ENCODE measurements at places on chromosomes 2 and 18.

DNA sequence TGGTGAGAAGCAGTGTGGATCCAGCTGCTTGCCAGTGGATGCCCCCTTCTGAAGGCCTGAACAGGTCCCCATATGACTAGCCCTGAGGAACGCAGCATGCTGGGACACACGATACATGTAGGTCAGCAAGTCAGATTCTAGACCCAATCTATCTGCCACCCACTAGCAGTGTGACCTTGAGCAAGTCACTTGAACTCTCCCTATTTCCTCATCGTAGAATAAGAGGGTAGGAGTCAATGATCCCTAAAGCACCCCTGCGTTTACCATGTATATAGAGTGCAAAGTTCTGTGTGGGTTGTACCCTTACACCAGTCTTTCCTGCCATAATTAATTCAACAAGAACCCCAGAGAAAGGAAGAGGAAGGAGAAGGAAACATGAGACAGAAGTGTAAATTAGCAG lies 123.7 kb downstream of the GALNT14 start:
- no peak for DNase-seq

- no peak for DNase-seq
These were observed 13.9 kb downstream of the SCYGR8 start for GRCh38 chr2:227759411-227760118.

GRCh38 chr2:136439064-136439676 lies 321.2 kb upstream of the CXCR4 start:
- no peak for DNase-seq

GRCh38 chr2:29425866-29426265 lies 310.7 kb downstream of the CLIP4 start:
- DNase-seq: no peak

GRCh38 chr2:51084750-51085149 lies 52.8 kb upstream of the NRXN1 start:
- no peak for DNase-seq

DNA sequence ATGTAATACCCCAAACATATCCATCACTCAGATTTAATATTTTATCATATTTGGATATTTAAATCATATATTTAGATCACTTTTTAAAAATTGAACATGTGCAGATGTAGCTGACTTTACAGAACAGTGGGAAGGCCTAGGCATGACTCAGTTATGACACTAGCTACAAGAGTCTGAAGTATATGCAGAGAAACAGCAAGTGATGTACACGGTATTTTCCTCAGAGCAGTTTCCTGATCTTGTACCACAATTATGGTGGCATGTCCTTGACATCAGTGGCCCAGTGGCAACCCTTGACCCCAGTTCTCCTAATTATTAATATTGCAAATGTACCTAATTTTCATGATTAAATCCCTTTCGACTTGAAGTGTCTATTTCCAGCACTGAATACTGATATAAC lies 28.2 kb downstream of the CDKL4 start:
- DNase-seq: no peak

DNA sequence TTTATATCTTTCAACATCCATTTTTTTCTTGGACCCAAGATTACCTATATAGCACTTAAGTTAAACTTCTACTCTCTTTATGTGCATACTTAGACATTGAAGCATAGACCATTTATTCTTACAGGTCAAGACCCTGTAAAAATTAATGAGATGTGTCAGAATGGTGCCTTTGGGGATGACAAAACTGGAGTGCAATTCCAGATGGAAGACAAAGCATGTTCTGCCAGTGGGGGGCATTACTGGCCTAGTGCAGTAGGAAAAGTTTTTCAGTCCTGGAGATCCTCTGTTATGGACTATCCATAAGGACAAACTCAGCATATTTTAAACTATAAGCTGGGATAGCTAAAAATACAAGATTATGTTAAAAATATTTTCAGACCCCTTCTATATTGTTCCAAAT lies 57.8 kb upstream of the MMADHC start:
- no peak for DNase-seq

- no peak for DNase-seq
These were observed 237.7 kb downstream of the IRS1 start for GRCh38 chr2:226561962-226562361.

DNA sequence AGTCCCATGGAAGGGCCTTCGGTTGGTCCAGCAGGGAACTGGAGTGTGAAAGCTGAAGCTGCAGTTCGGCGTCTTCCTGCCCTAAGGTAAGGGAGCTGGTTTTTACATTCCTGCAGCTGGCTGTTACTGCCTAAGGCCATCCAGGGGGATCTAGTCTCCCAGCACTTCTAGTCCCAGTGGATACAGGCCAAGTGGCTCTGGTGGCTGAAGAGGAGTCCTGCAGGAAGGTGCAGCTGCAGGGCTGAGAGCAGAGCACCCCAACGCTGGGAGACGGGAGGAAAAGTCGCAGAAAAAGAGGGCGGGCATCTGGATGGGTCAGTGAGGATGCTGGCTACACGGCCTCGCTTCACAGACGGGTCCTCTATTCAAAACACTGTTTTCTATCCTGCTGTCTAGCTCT lies 225.0 kb upstream of the HS6ST1 start:
- DNase-seq: no peak

DNA sequence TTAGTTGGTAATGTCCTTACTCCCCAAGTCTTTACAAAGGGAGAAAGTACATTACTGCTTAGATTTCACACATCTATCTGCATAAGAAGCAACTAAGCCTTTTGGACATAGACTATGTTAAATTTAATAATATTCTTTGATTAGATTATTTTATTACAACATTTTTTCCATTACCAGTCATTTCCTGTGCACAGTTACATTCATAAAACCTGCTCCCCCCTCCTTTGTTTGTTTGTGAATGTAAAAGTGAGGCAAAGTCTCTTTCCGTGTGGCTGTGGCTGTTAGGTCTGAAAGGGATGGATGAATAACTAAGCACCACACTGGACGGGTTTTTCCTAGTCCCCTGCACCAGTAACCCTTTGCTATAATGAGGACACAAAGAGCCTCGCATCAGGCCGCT lies 9.6 kb downstream of the PTGR3 start:
- DNase-seq: no peak

- DNase-seq: no peak
These were observed 21.9 kb upstream of the SLC66A3 start for GRCh38 chr2:11133238-11133935.

- no peak for DNase-seq
These were observed 96.8 kb downstream of the MSH2 start for GRCh38 chr2:47499621-47500309.

GRCh38 chr2:237922641-237923361 lies 44.0 kb upstream of the UBE2F start:
- DNase-seq: no peak

DNA sequence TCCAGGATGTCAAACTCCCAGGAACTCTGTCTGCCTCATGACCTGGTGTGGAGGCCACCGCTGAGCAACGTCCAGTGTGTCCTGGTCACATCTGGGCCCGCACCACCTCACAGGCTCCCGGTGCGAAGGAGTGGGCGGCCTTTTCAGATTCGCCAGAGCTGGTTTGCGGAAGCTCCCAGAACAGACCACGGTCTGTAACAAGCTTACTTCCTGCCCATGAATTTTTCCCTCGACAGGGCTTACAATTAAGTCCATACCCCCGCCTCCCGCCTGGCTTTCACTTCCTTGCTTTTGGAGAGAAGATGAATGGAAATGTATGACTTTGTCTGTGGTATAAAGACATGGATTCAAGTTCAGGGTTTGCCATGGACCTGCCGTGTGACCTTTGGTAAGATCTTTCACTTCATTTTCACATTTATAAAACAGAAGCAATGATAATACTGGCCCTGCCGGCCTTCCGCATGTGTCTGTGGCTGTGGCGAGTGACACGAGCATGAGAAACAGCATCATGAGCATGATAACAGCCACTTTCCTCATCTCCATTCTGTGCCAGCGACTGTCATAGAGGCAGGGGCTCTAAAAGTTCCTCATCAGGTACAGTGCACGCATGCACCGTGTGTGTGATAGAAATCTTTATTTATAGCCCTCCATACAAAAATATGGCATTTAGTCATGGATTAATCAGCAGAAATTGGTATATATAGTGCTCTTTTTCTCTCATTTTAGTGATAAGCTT lies 31.0 kb upstream of the KCNF1 start:
- no peak for DNase-seq

GRCh38 chr2:227570615-227571014 lies 28.1 kb upstream of the SCYGR2 start:
- no peak for DNase-seq

- no peak for DNase-seq
These were observed 94.8 kb upstream of the ALKAL2 start for GRCh38 chr2:382728-383022.

DNA sequence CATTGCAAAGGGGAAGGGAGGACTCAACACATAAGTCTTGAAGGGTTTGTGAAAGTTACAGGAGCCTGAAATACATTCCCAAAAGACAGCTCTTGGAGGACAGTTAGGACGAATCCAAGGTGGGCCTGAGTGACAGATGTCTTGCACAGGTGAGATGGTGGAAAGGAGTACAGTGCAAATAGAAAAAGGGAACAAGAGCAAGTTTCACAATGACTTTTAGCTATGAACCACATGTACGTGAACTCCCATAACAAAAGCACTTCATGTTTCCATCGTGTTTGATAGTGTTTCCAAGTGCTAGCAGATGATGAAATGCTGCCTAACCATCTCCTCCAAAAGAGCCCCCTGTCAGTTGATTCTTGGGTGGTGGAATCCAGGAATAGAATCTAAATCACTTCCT lies 1.8 kb downstream of the IL18RAP start:
- no peak for DNase-seq

GRCh38 chr2:133819906-133820305 lies 251.6 kb upstream of the NCKAP5 start:
- no peak for DNase-seq

- DNase-seq: no peak
These were observed 87.0 kb upstream of the MSH6 start for GRCh38 chr2:47695800-47696477.

GRCh38 chr18:11272516-11272915 lies 123.1 kb upstream of the PIEZO2 start:
- no peak for DNase-seq

GRCh38 chr2:13335862-13336535 lies 619.3 kb downstream of the TRIB2 start:
- DNase-seq: no peak

GRCh38 chr2:50929661-50930060 lies 102.3 kb downstream of the NRXN1 start:
- no peak for DNase-seq

- no peak for DNase-seq
These were observed 152.1 kb downstream of the PXDN start for GRCh38 chr2:1591978-1592907.

DNA sequence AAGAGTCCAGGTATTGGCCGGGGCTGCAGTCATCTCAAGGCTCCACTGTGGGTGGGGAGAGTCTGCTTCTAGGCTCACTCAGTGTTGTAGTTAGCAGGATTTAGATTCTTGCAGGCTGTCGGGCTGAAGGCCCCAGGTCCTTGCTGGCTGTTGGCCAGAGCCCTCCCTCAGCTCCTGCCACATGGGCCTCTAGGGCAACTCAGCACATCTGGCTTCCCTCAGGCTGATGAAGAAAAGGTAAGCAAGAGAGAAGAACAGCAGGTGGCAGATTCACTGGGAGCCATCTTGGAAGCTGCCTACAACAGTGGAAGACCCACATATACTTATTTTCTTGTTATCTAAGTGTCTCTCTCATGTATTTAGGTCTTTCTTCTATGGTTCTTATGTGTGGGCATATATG lies 4.3 kb downstream of the MRPS9 start:
- DNase-seq: no peak

DNA sequence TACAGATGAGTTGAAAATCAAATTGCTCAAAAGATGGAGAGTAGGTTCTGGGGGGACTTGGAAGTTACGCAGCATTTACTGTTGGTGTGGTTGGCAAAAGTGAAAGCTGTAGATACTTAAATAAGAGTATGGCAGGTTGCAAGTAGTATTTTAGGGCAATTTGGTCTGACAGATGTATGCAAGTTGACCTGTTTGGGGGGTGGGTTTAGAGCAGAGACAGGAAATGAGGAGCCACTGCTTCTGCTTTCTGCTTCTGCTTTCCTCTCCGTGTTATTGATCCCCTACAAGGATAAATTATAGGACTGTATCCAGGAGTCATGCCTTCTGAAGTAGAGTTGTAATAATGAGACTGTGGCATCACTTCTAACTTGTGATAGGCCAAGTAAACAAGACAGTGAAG lies 71.2 kb downstream of the EPAS1 start:
- no peak for DNase-seq

- DNase-seq: no peak
These were observed 955.4 kb upstream of the POU3F3 start for GRCh38 chr2:103898561-103898960.

DNA sequence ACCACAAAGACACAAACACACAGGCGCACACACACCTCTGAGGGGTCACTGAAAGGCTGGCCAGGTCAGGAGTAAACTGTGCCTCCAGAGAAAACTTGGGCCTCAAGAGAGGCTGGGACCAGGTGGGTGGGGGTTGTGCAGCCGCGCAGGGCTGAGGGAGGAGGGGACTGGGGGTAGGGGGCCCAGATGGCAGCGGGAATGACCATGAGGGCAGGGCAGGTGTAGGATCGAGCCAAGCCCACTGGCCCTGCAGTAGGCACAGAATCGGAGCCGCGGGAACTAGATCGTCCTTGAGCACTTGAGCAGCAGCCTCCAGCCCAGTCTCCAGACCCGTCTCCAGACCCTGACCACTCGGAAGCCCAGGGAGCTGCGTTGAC lies 36.8 kb downstream of the ANKMY1 start:
- no peak for DNase-seq

DNA sequence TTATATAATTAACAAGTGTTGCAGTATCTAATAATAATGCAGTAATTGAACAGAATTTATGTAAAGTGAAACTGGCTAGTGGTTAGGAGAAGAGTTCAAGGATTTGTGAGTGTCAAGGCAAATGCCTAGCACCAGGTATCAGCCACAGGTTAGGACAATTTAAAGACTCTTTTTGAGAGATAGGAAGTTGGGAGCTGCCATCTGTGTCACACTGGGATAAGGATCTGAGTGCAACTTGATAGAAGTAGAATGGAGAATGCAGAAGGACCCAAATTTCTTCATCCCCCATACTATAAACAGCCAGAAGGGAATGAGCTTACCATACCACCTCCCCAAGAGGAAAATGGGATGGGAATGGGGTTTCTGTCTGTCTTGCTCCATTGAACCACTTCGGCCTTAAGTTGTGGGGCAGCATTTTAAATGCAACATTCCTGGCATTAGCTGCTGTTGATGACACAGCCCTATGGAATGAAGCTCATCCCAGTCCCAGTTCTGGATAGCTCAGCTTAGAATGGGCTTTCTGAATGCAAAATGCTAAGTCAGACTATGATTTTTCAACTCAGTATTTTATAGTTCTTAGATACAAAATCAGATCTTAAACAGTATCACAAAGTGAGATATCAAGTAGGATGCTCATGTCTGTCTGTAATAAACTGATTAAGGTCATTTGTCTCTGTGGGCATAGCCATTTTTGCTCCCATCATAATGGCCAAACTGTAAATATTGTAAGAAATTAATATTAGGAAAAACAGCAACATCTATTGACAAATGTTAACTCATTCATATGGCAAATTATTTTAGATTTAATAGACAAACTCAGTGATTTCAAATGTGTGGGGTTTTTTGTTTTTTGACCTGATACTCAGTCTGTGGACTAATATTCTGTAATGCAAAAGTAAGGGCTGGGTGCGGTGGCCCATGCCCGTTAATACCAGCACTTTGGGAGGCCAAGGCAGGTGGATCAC lies 44.0 kb downstream of the GPR155 start:
- no peak for DNase-seq

- DNase-seq: no peak
These were observed 6.5 kb downstream of the SMYD1 start for GRCh38 chr2:88074150-88074549.
